ENCODE measurements at places on chromosomes 4 and X.

DNA sequence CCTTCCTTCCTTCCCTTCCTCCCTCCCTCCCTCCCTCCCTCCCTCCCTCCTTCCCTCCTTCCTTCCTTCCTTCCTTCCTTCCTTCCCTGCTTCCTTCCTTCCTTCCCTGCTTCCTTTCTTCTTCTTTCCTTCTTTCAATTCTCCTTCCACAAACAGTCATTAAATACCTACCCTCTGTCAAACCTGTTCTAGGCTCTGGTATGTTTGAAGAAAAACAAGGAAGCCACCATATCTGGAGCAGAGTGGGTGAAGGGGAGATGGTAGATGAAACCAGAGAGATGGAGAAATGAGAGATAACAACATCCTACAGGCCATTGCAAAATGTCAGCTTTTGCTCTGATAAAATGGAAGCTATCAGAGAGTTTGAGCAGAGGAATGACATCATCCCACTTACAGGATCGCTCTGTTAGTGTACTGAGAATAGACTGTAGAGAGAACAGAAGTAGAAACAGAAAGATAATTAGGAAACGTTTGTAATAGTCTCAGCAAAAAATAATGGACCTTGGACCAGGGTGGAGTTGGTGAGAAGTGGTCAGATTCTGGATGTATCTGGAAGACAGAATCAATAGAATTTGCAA, 334.0 kb downstream of the STIM2 start:
- DNase-seq, result no peak

- no peak for DNase-seq
Measured at GRCh38 chr4:134027931-134028330, 173.7 kb downstream of the PABPC4L start.

DNA sequence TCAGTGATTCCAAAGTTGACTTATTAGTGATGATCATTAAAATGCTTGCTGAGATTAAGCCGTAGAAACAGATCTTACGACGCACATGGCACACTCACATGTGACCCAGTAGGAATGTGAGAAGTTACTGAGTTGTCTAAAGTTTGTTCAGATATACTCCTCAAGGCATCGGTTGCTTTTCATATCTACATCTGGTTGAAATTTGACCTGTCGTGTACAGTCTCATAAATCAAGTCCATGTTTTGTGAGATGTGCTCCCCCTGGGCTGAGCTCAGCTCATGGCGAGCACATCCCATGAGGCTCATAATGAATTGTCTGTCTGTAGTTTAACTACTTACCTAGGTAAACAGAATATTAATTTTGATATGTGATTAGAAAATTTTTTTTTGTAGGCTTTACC, 67.0 kb downstream of the TNIP2 start:
- no peak for DNase-seq

- no peak for DNase-seq
Measured at GRCh38 chr4:168646001-168646768, 149.3 kb downstream of the PALLD start.

- no peak for DNase-seq
Measured at GRCh38 chr4:186725469-186726425, 2.1 kb upstream of the FAT1 start.

GRCh38 chr4:168771251-168771650, 238.8 kb downstream of the CBR4 start:
- no peak for DNase-seq

Data from vagina (tissue), 2 donors.